ENCODE measurements at places on chromosomes 5 and 9.

DNA sequence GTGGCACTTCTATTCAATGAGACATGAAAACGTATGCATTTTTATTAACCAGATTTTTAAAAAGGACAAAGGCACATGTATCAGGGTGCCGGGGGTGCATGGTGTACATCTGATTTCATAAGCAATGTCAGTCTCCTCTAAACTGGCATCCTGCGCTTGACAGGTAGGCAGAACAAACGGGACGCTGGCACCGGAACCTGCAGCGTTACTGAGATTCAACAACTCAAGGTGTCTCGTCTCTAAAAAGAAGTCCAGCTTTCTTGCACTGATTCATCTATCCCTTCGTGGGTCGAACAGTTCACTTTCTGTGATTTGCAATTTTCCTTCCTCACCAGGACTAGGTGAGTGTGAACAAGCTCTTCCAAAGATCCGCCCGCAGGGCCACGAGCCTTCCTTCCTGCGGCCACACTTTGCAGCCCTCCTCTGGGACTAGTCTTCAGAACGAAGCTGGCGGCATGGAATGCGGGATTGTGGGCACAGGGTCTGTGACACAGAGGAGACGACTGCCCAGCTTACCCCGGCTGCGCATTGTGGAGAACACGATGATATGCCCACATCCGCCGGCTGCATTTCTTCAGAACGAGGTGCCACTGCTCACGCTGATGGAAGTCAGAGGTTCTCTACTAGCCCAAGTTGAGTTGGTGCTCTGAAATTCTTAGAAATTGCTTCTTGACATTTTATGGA lies 7.2 kb downstream of the SLC6A3 start:
- no peak for DNase-seq

- no peak for DNase-seq
Measured at GRCh38 chr5:167861129-167861927, 430.1 kb upstream of the WWC1 start.

DNA sequence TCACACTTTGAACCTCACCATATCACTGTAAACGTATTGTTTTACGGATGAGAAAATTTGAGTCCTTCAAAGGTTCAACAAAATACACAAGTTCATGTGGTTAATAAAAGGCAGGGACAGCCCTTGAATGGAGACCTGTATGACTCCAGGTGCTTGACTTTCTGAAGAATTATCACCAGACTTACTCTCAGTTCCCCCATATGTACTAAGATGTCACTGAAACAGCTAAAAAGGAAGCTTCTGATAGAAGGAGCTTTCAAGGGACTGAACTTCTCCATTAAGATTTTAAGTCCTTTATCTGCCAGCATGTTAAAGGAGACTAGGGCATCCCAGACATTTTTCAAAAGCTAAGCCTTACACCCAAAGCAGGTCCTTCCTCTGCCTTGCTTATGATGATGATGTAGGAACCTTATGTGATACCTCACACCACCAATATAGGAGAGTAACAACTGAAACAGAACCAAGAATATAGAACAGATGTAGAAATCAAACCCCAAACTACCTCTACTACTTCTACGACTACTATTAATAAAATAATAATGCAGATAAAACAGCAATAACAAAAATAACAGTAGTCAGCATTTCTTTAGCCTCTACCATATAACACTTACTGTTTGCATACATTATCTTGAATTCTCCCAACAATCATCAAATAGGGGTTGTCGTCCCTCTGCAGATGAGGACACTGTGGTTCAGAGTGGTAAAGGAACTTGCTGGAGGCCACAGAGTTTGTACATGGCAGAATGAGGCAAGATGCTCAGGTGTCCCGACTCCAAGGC lies 273.9 kb downstream of the ELAVL2 start:
- DNase-seq, result no peak

DNA sequence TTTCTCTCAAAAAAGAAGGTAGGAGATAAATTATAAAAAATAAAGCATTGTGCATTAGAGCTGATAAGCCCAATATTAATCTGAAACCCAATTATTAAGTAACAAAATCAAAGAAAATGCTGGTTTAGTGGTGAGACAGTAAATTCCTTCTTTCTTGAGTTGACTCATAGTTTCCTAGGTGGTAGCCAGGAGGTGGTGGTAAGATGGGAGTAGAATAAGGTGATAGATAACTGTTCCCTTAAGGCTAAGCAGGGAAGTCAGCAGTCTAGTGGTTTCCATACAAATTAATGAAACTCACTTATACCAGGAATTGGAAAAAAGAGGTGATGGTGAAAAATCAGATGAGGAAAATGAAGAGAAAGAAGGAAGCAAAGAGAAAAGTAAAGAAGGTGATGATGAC lies 23.2 kb downstream of the LYSMD3 start:
- no peak for DNase-seq

DNA sequence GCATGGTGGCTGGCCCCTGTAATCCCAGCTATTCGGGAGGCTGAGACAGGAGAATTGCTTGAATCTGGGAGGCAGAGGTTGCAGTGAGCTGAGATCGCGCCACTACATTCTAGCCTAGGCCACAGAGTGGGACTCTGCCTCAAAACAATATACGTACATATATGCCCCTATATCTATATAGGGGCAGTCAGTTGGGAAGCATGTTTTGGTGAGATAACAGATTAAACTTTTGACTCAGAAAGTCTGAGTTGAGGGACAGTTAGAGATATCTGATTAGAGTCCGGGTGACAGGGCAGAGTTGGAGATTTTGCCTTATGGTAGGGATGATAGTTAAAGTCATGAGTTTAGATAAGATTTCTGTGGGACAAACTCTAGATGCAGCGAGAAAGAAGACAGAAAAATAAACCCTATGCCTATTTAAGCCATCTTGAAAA lies 71.8 kb upstream of the ALDH1A1 start:
- no peak for DNase-seq

DNA sequence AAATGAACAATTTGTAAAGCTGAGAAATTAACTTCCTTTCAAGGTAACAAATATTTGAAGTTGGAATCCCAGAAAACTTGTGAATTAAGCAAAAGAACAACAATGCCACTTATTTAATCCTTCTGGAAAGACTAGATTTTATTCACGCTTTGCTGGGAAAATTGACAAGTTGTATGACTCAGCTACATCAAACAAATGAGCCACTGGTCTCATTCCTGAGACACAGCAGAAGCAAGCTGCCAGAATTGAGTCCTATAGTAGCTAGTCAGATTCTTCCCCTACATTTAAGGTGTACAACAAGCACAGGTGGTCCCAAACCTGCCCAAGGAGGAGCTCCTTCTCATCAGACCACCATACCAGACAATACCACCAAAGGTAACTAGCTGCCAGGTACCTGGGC lies 280.7 kb downstream of the SPOCK1 start:
- DNase-seq, result no peak

GRCh38 chr9:15612962-15613361 lies 60.1 kb downstream of the CCDC171 start:
- DNase-seq, result no peak

- no peak for DNase-seq
Measured at GRCh38 chr9:135850737-135851136, 56.6 kb downstream of the CAMSAP1 start.

- no peak for DNase-seq
Measured at GRCh38 chr5:127892467-127893207, 189.4 kb downstream of the CCDC192 start.

DNA sequence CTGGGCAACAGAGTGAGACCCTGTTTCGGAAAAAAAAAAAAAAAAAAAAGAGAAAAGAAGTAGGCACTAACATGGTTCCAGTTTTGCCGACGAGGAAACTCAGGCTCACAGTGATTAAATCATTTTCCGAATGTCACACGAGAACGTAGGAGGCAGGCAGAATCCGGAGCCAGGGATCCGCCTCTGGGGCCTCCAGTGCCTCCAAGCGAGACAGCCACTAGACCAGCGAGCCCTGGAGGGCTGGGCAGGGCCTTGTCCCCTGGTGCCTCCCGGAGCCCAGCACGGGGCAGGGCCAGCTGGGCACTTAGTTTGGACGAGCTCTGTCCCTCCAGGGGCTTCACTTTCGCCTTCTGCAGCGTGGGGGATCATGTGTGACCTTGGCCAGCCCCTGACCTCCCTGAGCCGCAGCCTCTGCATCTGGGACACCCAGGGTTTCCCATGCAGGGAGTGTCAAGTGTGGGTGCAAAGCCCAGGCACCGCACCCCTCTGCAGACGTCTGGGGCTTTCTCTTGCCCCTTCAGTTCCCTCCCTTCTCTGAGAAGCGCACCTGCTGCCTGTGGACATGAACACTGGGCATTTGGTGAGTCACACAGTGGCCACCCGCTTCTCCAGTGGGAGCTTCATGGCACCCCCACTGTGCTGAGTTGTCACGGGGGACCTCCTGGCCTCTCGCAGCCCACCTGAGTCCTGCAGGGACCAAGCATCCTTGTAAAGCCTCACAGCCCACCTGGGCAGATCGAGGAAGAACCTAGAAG lies 80.3 kb downstream of the RXRA start:
- no peak for DNase-seq

- DNase-seq, result no peak
Measured at GRCh38 chr9:7403839-7404487, 395.6 kb downstream of the DMAC1 start.

DNA sequence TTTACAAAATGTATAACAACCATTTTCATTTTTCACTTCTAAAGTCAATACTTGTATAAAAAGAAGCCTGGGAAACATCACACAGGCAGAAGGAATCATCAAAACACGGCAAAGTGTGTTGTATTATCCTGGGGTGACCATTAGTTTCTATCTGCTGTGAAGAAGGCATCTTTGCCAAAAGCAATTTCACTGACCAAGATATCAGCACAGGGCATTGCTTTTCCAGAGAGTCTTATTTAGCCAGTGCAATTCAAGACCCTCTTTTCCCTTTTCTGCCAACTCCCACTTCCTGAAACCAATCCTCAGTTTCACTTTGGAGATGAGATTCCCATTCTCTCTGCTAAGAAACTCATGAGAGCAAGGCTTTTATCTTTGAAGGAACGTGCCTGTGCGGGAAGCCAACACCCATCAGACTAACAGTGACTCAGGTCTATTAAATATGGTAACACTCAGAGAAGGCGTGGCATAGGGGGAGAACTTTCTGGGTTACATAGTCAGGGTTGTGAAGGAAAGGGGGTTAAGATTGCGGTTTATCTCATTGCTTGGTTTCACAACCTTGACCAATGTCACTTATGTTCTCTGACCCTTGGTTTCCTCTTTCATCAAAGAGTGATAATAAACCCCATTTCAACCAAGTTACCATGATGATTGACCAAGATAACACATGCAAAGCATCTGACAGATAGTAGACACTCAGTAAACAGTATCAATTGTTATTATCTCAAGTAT lies 666.9 kb upstream of the KLF4 start:
- DNase-seq, result no peak
